ENCODE measurements at places on chromosomes 12 and 14.
A peak's percentile ranks its signal among the peaks of the same experiment; 100 is the strongest.

DNA sequence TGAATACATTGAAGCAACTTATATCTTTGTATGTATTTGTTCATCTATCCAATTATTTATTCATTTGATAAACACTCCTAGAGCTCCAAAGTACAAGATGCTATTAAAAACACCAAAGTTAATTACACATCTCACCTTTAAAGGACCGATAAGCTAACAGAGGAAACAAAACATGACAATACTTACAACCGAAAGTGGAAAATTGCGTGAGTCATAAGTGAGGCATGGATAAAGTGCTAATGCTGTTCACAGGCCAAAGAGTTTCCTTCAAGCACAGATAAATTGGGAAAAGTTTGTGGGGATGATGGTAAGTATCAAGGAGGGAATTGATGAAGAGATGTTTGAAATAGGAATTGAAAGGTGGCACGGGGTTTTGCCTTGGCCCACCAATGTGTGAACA lies 172.8 kb upstream of the KITLG start:
- no peak for DNase-seq

DNA sequence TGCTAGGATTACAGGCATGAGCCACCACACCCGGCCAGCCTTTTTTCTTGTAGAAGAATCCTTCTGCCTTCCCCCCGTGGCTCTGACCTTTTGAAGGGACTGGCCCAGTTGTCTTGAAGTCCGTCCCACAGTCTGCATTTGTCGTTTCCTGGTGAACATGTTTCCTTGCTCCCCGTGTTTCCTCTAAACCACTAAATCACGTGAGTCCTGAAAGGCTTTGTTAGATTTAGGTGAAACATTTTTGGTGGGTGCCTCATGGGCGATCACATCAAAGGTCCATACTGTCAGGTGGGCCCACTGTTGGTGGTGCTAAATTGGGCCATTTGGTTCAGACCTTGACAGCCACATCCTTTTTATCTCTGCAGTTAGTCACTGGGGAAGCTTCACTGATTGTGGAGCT lies 26.3 kb downstream of the MLXIP start:
- no peak for DNase-seq

DNA sequence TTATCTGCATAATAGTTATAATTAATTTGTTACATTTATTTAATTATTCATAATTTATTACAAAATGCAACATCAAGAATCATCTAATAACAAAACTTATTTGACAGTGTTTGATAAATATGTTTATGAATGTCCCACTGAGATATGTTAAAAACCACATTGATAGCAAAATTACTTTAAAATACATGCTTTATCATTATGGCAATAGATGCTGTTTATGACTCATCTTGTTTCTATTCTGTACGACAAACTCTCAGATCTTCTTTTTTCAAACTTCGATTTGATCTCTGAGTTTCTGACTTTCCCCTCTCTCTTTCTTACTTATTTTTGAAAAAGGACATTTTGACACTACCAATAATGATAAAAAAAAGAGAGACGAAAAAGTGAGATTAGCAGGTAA lies 56.8 kb upstream of the LRRK2 start:
- DNase-seq = no peak

- DNase-seq = no peak
Measured at GRCh38 chr12:71799106-71799505, 40.5 kb upstream of the TBC1D15 start.

GRCh38 chr14:27427796-27428195 lies 830.0 kb upstream of the NOVA1 start:
- peak; percentile 60 for DNase-seq

- no peak for DNase-seq
Measured at GRCh38 chr14:91242635-91243034, 1.9 kb downstream of the GPR68 start.

GRCh38 chr14:103871596-103872480 lies 24.5 kb upstream of the PPP1R13B start:
- no peak for DNase-seq

DNA sequence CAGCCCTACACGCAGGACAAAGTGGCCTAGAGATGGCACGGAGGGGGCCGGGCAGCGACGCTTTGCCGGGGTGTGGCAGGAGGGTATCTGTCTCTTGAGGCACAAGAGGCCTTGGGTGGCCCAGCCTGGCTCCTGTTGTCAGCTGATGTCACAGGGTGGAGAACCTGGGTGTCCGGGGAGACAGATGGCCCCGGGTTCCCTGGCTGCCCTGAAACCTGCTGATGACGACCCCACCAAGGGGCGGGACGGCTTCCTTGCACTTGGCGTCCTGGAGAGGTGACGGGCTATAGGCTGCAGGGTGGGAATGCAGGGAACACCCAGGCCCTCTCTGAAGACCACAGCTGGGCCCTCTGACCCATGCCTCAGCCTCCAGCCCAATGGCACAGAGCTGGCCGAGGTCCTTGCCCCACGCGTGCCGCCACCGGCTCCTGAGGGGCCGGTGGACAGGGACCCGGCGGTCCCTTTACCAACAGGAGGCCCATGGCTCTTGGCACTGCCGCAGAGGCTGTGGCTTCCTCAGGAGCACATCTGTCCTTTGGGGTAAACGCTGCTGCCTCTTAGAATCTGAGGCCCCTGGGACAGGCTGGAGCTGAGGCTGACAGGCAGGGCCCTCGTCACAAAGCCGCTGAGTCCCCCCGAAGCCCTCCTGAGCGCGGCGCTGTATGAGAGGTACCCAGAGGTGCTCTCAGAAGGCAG lies 16.4 kb downstream of the TRMT61A start:
- no peak for DNase-seq

DNA sequence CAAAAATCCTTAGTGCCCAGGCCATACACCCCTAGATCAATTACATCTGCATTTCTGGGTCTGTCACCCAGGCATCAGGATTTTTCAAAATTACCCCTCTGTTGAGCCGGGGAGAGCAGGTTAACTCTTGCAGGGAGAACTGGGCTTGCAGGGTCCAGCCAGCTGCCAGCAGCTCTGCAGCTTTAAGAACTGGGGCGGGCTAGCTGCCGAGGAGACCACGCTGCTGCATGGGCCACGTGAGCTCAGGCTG lies at the start of gene DGLUCY:
Gene DGLUCY (plus strand): TSS at position 245 of the 250 bp plus-strand sequence. CDS start 46,222 bp downstream, outside the sequence.
- peak; percentile 45 for DNase-seq

- no peak for DNase-seq
Measured at GRCh38 chr12:530821-531220, 71.1 kb downstream of the B4GALNT3 start.

GRCh38 chr14:74860899-74861733 lies 14.8 kb downstream of the PROX2 start:
- DNase-seq = peak; percentile 69

Data from amniotic stem cell (primary cell).